ENCODE measurements at places on chromosomes 4 and X.

DNA sequence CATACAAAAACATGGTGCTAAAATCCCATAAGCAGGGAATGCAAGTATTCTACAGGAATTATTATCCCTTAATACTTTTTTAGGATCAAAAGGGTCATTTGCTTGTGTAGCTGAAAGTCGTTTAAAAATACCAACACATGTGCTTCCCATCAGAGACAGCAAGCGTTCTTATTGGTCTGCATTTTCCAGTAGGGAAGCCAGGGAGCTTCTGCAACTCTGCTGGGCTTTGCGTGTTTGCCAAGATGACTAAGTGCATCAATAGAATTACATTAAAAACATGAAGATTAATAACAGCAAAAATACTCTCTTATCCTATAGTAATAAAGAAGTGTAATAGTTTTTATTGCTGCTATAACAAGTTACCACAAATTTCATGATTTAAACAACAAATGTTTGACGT is 111.2 kb downstream of the QDPR start:
- DNase-seq: no peak

GRCh38 chr4:86935853-86936733 is 1.3 kb downstream of the AFF1 start:
- DNase-seq: peak; percentile 71

- no peak for DNase-seq
Observed at GRCh38 chrX:2828344-2828958, at the start of gene GYG2. TSS of gene GYG2 (plus strand) at chrX:2828930. CDS start at chrX:2830189, 1,259 bp downstream.

GRCh38 chr4:6658209-6658595 is 17.7 kb downstream of the MRFAP1 start:
- DNase-seq: no peak

All from CD4-positive, alpha-beta T cell treated with Interleukin-1 beta for 1 hour (primary cell).